ENCODE measurements at places on chromosomes 4 and X.

- ATAC-seq = no peak
Observed at GRCh38 chrX:110985470-110985869, 110.5 kb upstream of the PAK3 start.

DNA sequence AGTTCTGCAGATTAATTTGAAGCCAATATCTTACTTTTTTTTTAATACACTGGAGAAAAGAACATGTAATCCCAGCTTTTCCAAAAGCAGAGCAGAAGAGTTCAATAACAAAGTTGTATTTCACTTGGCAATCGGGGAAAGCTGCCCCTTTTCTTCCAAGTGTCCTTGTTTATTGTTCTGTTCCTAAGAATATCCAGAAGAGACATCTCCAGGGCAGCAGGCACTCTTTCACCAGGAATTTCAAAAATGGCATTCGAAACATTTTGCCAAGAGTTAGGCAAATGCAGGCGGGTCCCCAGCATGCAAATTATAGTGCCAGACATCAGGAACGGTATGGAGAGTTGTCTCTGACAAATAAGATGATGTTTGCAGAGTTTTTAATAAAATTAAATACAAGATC, 494.5 kb downstream of the BCOR start:
- no peak for ATAC-seq

GRCh38 chr4:17578482-17578891, 1.5 kb downstream of the LAP3 start:
- ATAC-seq = no peak

- no peak for ATAC-seq
Observed at GRCh38 chrX:119040432-119040831, 32.4 kb upstream of the CT47C1 start.

GRCh38 chr4:153268295-153268694, 64.1 kb downstream of the TRIM2 start:
- ATAC-seq = no peak

- no peak for ATAC-seq
Observed at GRCh38 chr4:65391814-65392213, 278.5 kb downstream of the EPHA5 start.

DNA sequence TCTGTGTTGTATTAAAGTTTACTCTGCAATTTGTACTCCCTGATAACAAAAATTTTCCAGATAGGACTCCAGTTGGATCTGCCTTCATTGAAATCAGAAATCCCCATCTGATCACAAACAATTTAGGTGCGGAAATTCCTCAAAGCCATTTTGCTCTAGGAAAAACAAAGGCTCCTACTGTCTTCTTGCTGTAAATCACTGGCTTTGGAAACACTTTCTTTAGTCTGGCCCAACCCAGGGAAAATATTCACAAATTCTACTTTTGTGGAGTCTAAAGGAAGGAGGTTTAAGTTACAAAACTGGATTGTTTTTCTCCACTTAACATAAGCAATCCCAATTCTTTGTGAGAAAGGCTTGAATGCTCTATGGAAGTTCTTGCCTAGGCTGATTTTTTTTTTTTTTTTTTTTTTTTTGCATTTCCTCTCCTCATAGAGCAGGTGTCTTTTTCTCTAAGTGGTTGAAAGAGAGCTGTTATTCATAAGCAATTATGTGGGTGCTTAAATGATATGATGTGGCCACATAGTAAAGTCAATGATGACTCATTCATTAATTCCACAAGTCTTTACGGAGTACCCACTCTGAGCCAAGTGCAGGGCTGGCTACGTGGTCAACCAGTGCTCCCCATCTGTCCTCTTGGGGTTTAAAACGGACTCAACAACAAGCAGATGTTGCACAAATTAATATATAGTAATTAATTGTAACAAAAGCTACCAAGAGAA, 261.4 kb downstream of the LDB2 start:
- no peak for ATAC-seq

GRCh38 chrX:20712811-20713210, 446.1 kb upstream of the RPS6KA3 start:
- ATAC-seq = no peak

- peak; percentile 77 for ATAC-seq
Observed at GRCh38 chr4:100208964-100209363, 18.7 kb upstream of the DDIT4L start.

DNA sequence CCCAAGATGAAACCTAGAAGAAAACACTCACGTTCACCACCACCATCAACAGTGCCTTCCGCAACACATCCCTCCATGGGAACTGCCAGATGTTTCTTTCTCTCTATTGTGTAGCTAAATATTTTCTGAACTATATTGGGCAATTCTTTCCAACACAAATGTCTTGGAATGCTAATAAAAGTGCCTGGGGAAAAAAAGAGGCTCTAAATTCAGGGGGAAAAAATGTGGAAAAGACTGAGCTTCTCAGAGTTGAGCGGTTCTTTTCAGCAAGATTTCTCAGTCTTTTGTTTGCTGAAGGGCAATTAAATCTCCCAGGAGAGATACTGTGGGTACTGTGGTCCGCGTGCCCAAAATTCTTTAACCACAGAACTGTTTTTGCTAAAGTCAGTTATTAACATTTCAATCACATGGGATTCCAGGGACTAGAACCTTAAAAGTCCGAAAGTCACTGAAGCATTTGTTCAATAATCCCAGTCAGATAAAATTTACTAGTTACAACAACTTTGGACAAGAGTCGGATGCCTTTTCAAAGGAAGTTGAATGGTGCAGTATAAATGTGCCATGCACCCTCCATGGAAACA, 51.9 kb upstream of the DHRSX start:
- ATAC-seq = no peak

DNA sequence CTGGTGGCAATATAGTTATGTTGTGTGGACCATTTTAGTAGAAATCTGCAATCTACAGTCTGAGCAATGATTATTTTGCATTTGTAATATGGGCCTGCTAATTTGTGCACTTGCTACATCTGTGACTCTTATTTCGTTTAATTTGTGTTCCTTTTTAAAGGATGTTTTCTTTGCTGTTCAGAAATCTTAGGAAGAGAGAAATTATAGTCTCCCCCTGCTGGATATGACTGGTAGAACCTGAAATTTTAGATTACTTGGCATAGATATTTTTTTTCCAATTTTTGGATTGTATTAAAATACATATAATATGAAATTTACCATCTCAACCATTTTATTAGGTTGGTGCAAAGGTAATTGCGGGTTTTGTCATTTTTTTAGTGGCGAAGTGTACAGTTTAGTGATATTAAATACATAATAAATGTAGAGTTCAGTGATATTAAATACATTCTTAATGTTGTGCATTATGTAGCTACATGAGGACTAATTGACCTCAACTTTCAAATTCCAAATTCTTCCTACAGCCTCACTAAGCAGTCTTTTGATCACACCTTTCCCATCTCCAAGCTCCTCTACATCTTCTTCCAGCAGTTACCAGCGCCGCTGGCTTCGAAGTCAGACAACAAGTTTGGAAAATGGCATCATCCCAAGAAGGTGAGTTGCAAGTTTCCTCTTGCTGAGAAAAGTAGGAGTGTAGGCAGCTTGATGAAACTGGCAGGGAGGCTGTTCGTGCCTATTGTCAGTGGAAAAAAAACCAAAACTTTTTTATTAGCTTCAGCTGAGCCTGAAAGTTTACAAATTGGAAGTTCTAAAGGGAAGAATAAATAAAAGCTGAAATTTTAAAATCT, 82.2 kb downstream of the FNIP2 start:
- no peak for ATAC-seq

DNA sequence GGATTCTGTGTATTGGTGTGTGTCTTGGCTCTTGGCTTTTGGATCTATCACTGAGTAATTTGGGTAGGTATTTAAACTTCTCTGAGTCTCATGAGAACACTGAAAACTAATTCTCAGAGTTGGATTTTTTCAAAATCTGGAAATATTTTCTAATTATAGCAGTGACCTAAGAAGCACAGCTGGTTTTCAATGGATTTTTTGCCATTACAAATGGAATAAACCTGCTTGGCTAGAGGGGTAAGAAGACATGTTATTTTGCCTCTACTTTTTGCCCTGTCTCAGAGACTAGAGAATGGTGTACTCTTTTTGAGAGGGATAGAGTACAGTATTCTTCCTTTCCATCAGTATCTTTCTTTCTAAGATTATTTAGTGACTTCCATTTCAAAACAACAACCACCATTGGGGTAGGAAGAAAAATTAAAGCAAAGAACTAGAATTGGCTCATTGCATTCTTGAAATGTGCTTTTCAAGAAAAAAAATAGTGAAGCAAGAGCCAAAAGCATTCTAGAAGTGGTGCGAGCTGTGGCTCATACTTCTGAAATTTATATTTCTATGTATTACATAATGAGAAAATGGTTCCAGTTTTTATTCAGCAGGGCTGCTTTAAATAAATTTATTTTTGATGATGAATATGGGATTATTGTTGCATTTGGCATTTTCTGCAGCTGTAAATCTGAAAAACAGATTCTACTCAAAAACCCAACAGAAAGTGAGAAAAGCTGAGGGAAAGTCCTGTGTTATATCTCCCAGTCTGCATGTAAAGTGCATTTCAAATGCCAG, 850.2 kb upstream of the SLIT2 start:
- no peak for ATAC-seq

GRCh38 chr4:38132843-38133662, 172.9 kb downstream of the PTTG2 start:
- ATAC-seq = no peak

- no peak for ATAC-seq
Observed at GRCh38 chr4:87498446-87498900, 30.7 kb downstream of the SPARCL1 start.

- ATAC-seq = no peak
Observed at GRCh38 chr4:2072971-2073807, 14.1 kb downstream of the NAT8L start.

- no peak for ATAC-seq
Observed at GRCh38 chrX:18873836-18874235, 110.1 kb downstream of the PHKA2 start.

GRCh38 chrX:72280321-72280845, 3.3 kb upstream of the RPS4X start:
- ATAC-seq = no peak

- no peak for ATAC-seq
Observed at GRCh38 chrX:153739754-153740486, 15.3 kb downstream of the ABCD1 start.

DNA sequence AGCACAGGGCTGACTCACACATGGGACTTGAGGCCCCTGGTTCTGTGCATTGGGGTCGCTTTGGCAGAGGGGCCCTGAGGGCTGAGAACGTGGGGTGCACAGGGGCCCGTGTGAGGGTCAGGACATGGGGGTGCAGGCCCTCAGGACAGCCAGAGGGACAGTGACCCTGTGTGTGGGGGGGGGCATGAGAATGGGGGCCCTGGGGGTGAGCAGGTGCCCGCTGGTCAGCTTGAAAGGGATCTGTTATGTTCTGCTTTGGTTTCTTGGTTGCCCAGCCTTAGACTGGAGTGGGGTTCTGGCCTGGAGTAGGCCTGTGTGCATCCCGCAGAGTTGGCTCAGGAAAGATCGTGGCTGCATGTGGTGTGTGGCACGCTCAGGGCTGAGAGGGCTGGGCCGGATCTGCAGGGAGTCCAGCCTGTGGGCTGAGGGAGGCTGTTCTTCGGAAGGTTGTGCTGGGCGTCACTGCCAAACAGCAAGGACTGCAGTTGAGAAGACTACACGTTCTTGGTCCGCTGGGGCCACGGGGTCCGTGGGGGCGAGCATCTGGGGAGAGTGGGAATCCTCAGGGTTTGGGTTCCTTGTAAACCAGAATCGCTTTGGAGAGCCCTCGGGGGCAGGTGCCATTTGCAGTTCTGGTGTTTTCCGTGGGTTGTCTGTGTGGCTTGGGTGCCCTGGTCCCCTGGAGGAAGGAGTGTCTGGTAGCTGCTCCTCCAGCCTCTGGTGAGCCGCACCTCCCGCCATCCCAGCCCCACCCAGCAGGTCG, 15.2 kb upstream of the UVSSA start:
- no peak for ATAC-seq

GRCh38 chrX:18877469-18877868, 106.4 kb downstream of the PHKA2 start:
- no peak for ATAC-seq

DNA sequence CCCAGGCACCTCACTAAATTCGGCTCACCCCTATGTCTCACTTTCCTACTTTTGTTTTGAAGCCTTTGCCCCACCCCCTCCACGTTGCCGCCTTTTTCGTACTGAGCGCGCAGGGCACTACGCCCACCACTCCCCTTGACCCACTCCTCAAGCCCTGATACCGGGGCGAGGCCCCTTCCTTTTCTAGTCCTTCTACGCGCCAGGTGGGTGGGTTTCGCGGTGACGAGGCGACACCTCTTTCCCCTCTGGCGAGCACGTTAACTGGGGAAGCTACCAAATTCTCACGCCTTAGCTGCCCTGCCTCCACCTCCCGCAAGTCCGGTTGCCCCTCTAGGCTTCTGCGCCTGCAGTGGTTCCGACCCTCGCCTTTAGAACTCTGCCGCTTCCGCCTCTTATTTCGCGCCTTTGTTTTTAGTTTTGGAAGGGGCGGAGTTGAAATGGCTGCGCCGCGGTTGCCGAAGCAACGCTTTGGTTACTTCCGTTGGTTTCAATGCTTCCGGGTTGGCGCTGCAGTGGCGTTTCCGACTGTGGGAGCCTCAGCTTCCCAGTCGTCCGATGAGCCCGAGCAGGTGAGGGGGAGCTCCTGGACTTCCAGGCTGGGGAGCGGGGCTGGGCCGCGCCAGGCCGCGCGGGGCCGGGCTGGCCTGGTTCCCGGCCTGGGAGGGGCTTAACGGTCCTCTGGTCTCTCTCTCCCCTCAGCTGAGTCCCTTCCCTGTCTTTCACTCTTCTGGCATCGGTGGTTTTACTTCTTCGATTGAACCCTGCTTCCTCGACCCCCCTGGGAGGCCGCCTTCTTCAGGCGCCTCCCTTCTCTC, at the start of gene SLC25A14:
Gene SLC25A14 (plus strand): TSS at position 512 of the 815 bp plus-strand sequence. CDS start 360 bp downstream, outside the sequence.
- ATAC-seq = peak; percentile 87

- ATAC-seq = no peak
Observed at GRCh38 chr4:108013327-108013726, 23.6 kb downstream of the HADH start.

DNA sequence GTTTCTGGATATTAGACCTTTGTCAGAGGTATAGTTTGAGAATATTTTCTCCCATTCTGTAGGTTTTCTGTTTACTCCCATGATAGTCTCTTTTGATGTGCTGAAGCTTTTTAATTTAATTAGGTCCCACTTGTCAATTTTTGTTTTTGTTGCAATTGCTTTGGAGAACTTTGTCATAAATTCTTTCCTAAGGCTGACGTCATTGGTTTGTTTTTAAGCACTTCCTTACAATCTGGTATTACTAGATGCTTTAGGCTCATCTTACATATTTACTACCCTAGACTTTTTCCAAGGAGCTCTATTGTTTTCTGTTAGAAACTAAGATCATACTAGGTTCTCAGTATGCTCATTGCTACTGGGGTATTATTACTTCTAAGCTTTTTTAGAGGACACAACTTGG, 806.3 kb downstream of the PDHA2 start:
- no peak for ATAC-seq
